GM10248 (cell line): ENCODE measurements at places on chromosomes 7 and 10.

DNA sequence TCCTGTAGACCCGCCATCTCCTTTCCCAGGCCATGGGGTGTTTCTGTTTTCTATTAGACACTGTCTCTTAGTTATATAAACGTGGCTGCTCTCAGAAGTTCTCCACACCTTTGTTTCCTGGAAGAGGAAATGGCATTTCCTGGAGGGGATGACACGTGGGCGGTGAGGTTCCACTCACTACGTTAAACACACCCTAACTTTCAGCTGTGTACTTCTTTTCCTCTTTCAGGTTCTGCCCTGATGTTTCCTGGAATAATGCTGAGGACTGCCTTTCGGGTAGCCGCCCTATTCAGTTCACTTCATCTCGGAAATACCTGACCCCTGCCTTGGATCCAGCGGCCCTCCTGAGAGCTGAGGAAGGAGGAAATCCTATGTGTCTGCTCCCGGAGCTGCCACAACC is 3.4 kb upstream of the PRKCQ start:
- no peak for DNase-seq

- no peak for DNase-seq
These were observed 59.4 kb downstream of the MDFIC start for GRCh38 chr7:114981323-114981722.

- no peak for DNase-seq
These were observed 52.9 kb upstream of the CACNB2 start for GRCh38 chr10:18087355-18087754.

- DNase-seq, result no peak
These were observed 672.2 kb downstream of the INHBA start for GRCh38 chr7:41030673-41031072.

GRCh38 chr7:22654831-22655230 is 72.2 kb upstream of the IL6 start:
- DNase-seq, result no peak

DNA sequence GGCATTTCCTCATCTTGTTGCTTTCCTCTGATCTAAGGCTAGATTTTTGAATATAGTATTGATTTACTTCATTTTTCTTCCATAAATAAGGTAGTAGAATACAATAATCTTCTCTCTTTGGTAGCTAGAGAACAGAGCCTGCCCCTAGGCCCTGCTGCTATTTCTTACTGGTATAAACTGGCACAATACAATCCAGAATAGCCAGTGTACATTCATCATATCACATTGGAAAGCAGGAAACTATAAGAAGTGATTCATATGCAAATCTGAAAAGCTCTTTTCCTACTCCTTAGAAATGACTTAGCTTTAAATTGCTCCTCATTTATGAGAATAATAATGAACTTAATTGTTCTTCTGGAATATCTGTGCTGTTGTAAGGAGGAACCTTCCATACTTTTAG is 100.2 kb downstream of the KCND2 start:
- DNase-seq, result no peak

GRCh38 chr7:44898039-44898438 is 12.7 kb upstream of the PURB start:
- no peak for DNase-seq

DNA sequence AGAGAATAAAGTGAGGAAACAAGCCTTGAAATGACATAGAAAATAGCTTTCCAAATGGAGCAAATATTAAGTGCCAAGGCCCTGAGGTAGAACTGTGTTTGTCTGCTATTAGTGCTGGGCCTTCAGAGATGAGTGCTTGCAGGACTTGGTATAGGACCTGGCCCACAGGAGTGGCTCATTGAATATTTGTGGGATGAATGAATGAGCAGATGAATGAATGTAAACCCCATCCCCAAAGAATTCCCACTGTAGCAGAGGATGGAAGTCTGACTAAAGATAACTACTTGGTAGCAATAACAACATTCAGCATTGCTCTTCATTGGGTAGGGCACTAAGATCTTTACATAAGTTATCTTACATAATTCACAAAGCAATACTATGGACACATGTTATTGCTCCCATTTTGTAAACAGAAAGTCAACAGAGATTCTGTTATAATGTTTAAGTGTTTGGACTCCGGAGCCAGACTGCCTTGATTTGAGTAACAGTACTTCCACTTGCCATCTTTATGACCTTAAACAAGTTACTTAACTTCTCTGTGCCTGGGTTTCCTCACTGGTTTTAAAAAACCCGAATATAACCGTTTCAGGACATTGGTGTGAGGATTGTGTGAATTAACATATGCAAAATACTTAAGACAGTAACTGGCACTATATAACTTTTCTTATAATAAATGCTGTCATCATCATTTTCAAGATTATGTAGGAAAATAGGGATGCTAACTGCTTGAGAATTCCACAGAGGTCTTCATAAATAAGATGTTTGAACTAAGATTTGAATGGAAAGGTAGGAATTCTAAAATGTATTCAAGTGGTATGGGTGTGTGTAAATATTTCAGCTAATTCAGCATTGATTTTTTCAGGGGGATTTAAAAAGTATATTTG is 141.9 kb downstream of the PRKG1 start:
- no peak for DNase-seq

- DNase-seq, result peak; percentile 46
These were observed 56.4 kb downstream of the BBS9 start for GRCh38 chr7:33185786-33186185.

DNA sequence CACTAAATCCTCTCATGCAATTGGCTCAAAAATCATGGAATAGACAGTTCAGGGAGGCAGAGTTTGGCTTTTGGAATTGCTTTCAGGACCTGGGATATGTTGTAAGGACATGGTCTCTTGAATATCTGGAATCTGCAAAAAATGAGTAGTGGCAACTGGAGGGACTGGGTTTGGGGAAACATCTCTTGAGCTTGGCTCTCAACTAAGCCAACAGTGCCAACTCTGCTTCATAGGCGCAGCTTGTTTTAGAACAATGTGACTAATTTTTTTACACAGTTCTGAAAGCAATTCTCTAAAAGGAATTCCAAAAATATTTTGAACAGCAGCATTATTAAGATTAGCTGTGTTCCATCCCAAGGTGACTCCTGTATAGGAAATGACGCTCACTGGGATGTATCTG is 121.5 kb upstream of the DPP6 start:
- no peak for DNase-seq
